ENCODE measurements at places on chromosomes 2 and 18.

- DNase-seq, result no peak
Observed at GRCh38 chr2:212237350-212238095, 301.1 kb downstream of the ERBB4 start.

- DNase-seq, result no peak
Observed at GRCh38 chr2:40361478-40361877, 90.4 kb downstream of the SLC8A1 start.

GRCh38 chr2:29082804-29083495, 8.6 kb upstream of the PCARE start:
- no peak for DNase-seq

GRCh38 chr2:223760838-223761502, 76.4 kb downstream of the AP1S3 start:
- DNase-seq, result peak; percentile 86

GRCh38 chr2:99971326-99971900, 171.0 kb downstream of the AFF3 start:
- no peak for DNase-seq

DNA sequence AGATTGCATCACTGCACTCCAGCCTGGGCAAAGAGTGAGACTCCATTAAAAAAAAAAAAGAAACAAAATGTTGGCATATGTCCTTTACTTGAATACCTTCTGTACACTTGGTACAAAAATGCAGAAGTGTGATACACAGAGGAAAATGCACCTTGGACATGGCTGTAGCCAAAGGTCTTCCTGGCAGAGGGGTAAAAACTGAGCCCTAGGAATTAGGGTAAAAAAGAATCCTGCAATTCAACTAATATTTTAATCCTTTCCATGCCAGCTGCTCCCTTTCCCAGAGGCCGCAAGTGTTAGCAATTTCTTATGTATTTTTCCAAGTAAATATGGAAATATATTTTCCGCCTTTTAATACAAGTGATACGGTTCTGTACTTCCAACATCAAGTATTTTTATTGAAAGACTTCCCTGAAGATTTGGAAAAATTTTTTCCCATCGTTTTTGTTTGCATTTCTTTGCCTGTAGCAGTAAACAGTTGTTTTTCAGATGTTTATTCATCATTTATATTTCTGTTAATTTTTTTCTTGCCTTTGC, 26.2 kb downstream of the KCNJ13 start:
- DNase-seq, result no peak

GRCh38 chr2:112688086-112688880, 32.5 kb upstream of the NT5DC4 start:
- DNase-seq, result no peak

DNA sequence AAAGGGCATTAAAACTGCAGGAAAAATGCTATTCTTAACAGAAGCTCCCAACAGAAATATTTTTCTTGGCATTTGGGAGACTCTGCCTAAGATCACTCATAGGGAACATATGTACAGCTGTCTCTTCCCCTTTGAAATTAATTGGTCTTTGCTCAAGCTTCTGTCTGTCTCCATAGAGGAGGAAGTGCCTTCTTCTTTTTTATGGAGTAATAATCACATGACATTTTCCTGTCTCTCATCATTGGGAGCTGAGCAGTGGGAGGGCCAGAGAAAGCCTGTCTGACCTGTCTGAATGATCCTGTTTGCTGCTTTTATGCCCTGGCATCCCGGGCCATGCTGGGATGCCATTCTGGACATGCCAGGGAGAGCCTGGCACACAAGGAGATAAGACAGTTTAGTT, 145.6 kb downstream of the AQP4 start:
- DNase-seq, result no peak

GRCh38 chr2:37923308-37924055, 1.6 kb upstream of the RMDN2 start:
- no peak for DNase-seq

DNA sequence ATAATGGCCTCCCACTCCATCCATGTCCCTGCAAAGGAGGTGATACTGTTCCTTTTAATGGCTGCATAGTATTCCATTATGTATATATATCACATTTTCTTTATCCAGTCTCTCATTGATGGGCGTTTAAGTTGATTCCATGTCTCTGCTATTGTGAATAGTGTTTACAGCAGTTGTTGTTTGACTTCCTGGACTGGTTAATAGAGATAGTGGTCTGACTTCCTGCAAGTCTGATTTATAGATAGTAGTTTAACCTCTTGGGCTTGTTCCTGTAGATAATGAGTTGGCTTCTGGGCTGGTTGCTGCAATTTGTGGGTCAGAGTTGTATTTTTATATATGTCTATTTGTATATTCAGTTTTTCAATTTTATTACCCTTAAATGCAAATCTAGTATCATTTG, 145.4 kb downstream of the ARL6IP6 start:
- no peak for DNase-seq

GRCh38 chr2:75605770-75606529, 40.6 kb upstream of the MRPL19 start:
- peak; percentile 89 for DNase-seq

- no peak for DNase-seq
Observed at GRCh38 chr18:37460604-37461003, 105.0 kb downstream of the CELF4 start.

DNA sequence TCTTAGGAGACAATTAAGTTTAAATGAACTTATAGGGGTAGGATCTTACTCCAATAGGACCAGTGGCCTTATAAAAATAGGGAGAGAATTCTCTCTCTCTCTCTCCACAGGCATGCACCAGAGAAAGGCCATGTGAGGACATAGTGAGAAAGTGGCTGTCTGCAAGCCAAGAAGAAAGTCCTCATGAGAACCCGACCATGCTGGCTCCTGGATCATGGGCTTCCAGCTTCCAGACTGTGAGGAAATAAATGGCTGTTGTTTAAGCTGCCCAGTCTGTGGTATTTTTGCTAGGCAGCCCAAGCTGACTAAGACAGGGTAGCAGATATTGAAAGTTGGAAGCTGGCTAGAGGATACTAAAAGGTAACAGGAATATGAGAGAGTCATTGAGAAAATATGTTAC, 454.0 kb downstream of the NBAS start:
- no peak for DNase-seq

GRCh38 chr2:78301166-78301789, 724.2 kb upstream of the REG3G start:
- no peak for DNase-seq

GRCh38 chr2:223758131-223758840, 79.1 kb downstream of the AP1S3 start:
- DNase-seq, result no peak

Measured in AG08395 (cell line).